ENCODE measurements at places on chromosomes 7 and 10.

GRCh38 chr7:158362912-158363905 lies 224.4 kb downstream of the PTPRN2 start:
- DNase-seq, result no peak

DNA sequence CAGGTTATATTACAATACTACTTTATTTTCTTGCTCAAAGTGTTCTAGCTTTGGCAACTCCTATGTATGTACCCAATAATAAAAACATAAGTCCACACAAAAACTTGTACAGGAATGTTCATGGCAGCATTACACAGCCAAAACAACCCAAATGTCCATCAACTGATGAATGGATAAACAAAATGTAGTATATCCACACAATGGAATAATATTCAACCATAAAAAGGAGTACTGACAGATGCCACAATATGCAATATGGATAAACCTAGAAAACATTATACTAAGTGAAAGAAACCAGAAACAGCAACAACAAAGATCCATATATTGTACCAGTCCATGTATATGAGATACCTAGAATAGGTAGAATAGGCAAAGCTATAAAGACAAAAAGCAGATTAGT lies 21.0 kb downstream of the PPA1 start:
- no peak for DNase-seq

GRCh38 chr7:7321681-7322080 lies 139.3 kb downstream of the C1GALT1 start:
- DNase-seq, result no peak

DNA sequence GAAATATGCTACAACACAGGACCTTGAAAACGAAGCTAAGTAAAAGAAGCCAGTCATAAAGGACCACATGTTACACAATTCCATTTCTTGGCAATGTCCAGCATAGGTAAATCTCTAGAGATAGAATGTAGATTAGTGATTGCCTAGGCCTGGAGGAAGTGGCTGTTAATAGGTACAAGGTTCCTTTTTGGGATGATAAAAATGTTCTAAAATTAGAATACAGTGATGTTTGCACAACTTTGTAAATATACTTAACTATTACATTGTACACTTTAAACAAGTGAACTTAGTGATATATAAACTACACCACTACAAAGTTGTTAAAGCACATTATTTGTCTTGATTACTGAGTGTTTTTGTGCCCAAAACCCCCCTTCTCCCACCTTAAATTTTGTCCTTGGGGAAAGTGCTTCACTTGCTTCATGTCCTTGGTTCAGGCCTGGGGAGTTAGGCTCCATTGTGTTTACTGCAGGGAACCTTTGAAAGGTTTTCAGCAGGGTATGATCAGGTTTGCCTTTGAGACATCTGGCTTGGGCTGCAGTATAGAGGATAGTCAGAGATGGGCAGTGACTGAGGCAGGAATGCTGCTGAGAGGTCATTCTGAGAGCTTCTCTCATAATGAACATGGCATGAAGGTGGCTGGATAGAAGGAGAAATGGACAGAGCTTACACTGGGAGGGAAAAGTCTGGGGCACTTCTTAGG lies 1052.6 kb downstream of the REEP3 start:
- no peak for DNase-seq

GRCh38 chr10:3735175-3735574 lies 49.8 kb downstream of the KLF6 start:
- no peak for DNase-seq

- no peak for DNase-seq
These were observed 54.8 kb downstream of the MCU start for GRCh38 chr10:72746426-72747363.

GRCh38 chr10:63522277-63522687 lies 1.1 kb downstream of the REEP3 start:
- no peak for DNase-seq

DNA sequence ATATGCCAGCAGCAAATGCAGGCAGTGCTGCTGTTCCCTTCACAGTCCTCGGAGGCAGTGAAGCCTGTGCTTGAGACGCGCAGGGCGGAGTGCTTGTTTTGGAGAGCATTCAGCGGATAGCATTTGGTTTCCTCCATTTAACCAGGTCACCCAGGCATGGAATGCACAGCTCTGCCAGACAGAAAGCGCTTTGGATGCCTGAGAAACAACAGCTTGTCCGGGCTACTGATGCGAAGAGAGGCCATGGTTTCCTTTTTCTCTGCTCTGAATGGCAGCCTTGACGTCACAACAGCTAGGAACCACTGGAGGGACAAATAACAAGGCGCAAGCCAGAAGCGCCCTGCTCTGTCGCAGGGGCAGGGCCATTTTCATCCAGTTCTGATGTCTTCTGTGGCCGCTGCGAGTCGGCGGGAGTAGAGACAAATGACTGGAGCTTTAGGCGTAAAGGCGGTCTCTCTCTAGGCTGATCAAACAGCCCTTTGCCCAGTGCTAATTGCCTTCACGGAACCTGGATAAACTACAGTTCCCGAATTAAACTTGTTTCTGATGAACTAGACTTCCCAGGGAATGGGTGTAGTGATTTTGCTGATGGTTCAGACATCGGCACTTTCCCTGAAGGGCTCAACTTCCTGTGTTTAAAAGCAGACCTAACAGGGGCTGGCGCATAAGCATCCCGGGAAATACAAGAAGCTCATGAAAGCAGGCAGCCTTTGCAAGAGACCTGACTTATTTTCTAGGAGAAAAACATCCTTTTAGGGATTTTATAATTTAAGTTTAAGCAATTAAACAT lies 187.6 kb upstream of the KLF14 start:
- peak; percentile 55 for DNase-seq

- DNase-seq, result no peak
These were observed 484 bp upstream of the MSRB2 start for GRCh38 chr10:23094786-23095403.

- DNase-seq, result no peak
These were observed 58.7 kb downstream of the INPP5F start for GRCh38 chr10:119784340-119785067.

GRCh38 chr7:134022286-134022911 lies 104.7 kb upstream of the LRGUK start:
- no peak for DNase-seq

DNA sequence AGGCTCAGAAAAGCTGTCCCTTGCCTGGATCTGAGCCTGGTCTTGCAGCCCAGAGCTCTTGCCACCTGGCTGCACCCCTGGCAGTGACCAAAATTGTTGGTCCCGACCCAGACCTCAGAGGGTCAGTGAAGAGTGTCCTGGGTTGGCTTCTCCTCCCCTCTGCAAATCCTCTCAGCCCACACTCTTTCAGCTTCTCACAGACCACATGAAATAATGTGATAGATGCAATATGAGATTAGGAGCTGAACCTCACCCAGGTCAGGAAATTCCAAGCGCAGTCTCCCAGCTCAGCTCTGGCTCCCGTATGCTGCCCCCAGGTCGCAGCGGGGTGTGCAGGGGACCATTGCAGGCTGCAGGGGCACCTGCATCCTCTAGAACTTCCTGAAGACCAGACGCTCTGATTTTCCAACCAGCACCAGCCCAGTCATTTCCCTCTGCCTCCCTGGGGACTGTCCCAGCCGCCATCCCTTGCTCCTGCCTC lies 19.6 kb upstream of the RET start:
- DNase-seq, result no peak

DNA sequence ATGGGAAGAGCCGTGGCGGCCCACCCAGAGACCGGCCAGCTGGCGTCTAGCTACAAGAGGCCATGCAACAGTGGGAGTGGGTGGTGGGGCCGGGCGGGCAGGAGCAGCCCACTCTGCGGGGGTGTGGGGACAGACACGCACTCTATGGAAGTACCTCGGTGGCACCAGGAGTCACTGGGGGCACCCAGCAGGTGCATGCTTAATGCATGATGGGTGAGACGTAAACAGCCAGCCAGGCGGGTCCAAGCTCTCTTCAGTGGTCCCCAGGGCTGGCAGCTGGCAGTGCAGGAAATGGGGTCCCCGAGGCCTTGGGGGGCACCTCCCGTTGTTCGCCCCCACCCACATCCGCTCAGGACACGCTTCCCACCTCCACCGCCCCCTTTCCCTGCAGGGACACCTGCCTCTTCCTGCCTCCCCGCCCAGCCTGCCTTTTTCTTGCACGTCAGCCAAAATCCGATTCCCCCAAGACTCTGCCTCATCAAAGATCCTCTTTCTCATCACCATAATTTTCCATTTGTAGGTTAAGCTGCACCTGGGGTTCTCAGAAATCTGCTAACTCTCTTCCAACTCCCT lies 22.6 kb upstream of the PSMG3 start:
- DNase-seq, result no peak

DNA sequence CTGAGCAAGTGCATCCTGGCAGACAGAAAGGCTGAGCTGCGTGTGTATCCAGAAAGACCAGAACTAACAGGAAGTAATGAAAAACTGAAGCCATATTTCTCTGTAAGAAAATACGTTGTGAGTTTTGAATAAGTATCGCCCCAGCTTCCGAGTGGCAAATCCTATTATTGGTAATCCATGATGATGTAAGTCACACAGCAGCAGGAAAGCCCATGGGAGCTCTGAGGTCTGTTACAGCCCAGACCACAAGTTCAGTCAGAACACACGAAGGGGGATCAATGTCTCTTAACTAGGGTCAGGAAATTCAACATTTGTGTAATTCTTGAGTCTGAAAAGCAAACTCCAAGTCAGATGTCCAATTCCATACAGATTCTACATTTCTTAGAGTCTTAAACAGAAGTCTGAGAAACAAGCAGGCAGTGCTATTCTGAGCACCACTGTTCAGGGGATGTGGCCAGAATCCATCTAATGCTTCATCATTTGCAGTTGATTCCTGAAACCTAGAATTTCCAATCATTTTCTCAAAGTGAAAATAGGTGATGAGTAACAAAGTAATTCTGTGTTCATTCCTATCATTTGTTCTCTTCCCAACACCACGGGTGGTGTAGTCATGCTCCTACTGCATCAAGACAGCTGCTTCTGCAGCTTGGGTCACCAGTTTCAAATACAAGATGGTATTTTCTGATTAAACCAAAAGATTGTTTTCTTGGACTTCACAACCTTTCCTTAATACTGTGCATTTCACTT lies at the start of gene LRIT2:
TSS of gene LRIT2 (minus strand) at position 118 of the 747 bp plus-strand sequence. CDS start at position 94, 24 bp downstream.
- DNase-seq, result no peak

DNA sequence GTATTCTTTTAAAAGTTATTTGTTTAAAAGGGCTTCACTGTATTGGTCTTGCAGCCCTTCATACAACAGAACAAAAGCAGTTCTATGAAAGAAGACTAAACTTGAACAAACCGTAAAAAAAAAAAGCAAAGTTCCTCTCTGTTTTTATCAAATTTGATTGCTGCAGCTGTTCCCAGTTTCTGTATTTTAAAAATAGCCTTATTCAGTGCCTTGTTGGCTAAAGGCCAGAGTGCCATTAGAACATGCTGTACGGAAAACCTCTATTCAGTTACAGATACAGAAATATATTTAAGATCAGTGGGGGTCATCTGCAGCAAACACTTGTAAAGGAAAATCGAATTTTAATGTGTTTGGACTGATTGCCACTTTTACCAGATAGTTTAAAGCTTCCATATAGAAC lies 207.8 kb upstream of the ETV1 start:
- DNase-seq, result no peak

GRCh38 chr10:86198271-86198670 lies 168.3 kb downstream of the GRID1 start:
- DNase-seq, result no peak

DNA sequence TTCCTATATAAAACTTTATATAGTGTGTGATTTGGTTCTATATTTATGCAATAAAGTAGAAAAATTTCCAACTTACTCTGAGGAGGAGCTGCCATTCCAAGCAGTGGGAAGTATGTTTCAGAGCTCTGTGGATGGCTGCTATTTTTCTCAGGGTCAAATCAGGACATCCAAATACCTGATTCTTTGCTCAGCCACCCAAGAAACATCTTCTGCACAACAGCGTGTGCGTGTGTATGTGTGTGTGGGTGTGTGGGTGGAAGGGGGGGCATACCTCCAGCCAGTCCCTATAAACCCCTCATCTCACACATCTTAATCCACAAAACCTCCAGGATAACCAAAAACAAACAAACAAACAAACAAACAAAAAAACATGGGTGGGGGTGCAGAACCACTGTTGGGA lies 66.3 kb upstream of the EMX2 start:
- DNase-seq, result no peak

DNA sequence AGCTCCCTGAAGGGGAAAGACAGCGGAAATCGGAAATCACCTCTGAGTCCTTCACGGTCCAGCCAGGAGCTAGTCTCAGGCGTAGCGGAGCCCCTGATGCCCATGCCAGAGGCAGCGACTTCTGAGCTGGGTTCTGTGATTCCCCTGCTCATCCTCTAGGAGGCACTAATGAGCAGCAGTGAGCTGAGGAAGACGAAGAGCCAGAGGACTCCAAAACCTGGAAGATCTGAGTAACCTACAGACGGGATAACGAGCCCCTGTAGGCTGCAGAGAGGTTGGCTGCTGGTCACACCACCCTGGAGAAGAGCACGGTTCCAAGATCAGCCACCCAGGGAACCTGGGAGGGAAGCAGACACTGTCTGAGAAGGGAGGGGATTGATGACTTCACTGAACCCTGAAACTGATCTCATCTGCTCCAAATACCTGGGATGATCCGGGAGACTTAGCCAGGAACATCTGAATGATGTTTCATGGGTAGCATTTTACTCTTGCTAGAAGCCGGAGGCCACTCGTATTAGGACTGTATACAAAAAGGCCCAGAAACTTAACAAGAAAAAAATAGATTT lies 304.1 kb downstream of the PAXIP1 start:
- DNase-seq, result no peak

GRCh38 chr7:126557271-126557670 lies 695.5 kb downstream of the GRM8 start:
- DNase-seq, result no peak

- DNase-seq, result no peak
These were observed 14.5 kb downstream of the PPP1R9A start for GRCh38 chr7:94921911-94922310.

GRCh38 chr7:110569486-110570205 lies 521.3 kb upstream of the LRRN3 start:
- no peak for DNase-seq
